ENCODE measurements at places on chromosomes 1 and 21.

DNA sequence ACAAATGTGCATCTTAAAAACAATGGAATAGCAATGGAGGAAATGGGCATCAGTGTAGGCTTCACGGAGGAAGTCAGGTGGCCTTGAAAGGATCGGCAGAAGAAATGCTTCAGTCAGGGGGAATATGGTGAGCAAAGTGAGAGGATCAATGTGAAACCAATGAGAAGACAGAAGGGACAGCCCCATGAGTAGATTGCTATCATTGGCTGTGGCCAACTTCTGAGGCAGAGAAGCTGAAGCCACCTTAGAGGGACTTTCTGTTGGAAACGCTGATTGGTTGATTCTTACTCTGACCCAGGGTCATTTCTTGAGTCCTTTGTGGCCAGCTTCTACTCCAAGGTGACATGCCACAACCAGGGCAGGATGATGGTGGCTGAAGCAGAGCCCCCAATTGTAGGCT, 130.7 kb upstream of the ZNF648 start:
- H3K27me3 ChIP-seq = no peaks in the 10 kb centered on the region
- H3K36me3 ChIP-seq = no peaks in the 10 kb centered on the region
- H3K4me3 ChIP-seq = no peak overlapping the region
- no peak overlapping the region for H3K27ac ChIP-seq
- peaks cover 11% of the 10 kb centered on the region for H3K4me1 ChIP-seq

DNA sequence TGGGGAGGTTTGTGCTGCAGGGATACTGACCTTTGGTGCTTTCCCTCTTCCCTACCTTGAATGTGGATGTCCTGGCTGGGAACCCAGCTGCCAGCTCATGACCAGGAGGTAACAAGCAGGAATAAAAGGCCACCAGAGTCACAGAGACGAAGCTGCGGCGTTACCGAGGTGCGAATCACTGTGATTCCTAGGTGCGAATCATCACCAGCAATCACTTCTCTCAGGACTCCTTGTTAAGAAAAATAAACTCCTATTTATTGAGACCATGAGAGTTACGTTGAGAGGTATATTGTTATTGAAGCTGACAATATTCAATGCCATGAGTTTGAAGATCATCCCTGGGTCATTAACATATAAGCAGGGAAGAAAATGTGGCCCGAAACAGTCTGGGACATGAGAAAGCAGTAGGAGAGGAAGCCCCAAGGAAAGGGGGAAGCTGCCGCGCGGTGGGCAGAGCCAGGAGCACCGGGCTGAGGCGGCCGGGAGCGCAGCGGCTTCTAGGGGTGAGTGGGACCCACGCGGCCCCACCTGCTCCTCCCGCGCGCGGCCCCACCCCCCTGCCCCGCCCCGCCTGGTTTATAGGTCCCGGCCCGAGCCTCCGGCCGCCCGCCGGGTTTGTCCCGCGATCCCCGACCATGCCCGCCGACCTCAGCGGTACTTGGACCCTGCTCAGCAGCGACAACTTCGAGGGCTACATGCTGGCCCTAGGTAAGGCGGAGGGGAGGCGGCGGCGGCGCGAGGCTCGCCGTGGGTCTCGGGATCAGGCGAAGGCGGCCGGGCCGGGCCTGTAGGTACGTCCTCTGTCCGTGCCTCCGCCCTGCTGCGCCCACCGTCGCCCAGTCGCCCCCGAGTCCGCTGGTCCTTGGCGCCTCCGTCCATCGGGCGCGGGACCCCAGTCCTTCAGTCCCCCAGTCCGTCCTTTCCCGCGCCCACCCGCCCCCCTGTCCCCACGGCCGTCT, at the start of gene RBP7:
TSS of gene RBP7 (plus strand) at position 605 of the 959 bp plus-strand sequence. CDS start at position 636, 31 bp downstream.
- H3K4me3 ChIP-seq = peak within 1 kb of the TSS; percentile 59
- no peaks in the 10 kb centered on the region for H3K4me1 ChIP-seq
- DNase-seq = peak; percentile 60
- H3K36me3 ChIP-seq = no peaks in the 10 kb centered on the region
- H3K27me3 ChIP-seq = peaks cover 66% of the 10 kb centered on the region

GRCh38 chr1:104874044-104874443, 1124.3 kb downstream of the AMY1C start:
- H3K27ac ChIP-seq = no peak overlapping the region
- no peaks in the 10 kb centered on the region for H3K27me3 ChIP-seq
- H3K36me3 ChIP-seq = no peaks in the 10 kb centered on the region
- no peak for DNase-seq

DNA sequence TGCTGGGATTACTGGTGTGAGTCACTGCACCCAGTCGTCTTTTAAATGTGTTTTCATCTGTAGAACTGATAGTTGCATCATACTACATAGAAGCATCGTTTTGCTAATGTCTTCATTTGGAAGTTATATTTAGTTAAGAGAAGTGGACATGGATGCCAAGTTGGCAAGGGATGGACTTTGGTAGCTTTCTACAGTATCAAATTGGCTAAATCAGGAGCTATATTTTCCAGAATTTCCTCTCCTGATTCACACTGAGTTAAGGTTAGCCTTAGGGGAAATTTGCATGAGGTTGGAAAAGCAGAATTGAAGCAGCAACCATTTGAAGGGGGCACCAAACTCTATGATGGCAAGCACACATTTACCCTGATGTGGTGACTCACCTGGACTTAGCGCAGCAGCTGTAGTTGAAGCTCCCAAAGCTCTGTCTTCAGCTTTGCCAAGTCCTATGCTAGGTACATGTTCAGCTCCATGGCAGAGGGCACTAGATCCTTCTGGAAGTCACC, 43.9 kb downstream of the DUSP10 start:
- H3K4me1 ChIP-seq = peaks cover 9% of the 10 kb centered on the region
- no peaks in the 10 kb centered on the region for H3K27me3 ChIP-seq
- H3K4me3 ChIP-seq = no peak overlapping the region

GRCh38 chr1:206992790-206993189, 22.5 kb upstream of the FCAMR start:
- no peak overlapping the region for H3K4me3 ChIP-seq
- no peak overlapping the region for H3K27ac ChIP-seq
- H3K4me1 ChIP-seq = peaks cover 5% of the 10 kb centered on the region

GRCh38 chr1:19087737-19088594, 122.1 kb downstream of the UBR4 start:
- DNase-seq = no peak
- no peak overlapping the region for H3K27ac ChIP-seq
- H3K36me3 ChIP-seq = peaks cover 5% of the 10 kb centered on the region
- no peaks in the 10 kb centered on the region for H3K27me3 ChIP-seq

GRCh38 chr1:1541956-1542765, 1.7 kb upstream of the TMEM240 start:
- no peak overlapping the region for H3K27ac ChIP-seq
- no peak overlapping the region for H3K4me3 ChIP-seq
- H3K4me1 ChIP-seq = peaks cover 5% of the 10 kb centered on the region
- no peaks in the 10 kb centered on the region for H3K27me3 ChIP-seq

DNA sequence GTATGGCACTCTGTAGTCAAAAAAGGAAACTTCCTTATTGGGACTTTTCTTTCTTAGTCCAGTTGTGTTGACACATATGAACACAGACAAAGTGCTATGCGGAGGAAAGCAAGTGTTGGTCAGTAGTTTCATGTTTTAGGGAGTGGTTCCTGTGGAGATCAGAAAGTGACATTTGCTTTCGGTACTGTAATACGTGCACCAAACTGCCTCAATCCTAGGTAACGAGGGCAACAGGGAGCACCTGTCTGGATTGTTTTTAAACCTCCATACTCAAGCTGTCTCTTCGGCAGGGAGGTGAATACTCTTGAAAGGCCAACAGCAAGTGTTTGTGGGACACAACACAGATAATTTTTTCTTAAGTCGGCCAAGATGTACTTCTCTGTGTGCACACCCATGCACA, 9.1 kb downstream of the RHOU start:
- no peak overlapping the region for H3K4me3 ChIP-seq
- H3K4me1 ChIP-seq = peaks cover 8% of the 10 kb centered on the region

GRCh38 chr1:31423418-31423947, 10.5 kb downstream of the SERINC2 start:
- no peak for DNase-seq
- no peak overlapping the region for H3K27ac ChIP-seq
- peaks cover 14% of the 10 kb centered on the region for H3K4me1 ChIP-seq
- no peaks in the 10 kb centered on the region for H3K27me3 ChIP-seq
- H3K36me3 ChIP-seq = no peaks in the 10 kb centered on the region
- no peak overlapping the region for H3K4me3 ChIP-seq

DNA sequence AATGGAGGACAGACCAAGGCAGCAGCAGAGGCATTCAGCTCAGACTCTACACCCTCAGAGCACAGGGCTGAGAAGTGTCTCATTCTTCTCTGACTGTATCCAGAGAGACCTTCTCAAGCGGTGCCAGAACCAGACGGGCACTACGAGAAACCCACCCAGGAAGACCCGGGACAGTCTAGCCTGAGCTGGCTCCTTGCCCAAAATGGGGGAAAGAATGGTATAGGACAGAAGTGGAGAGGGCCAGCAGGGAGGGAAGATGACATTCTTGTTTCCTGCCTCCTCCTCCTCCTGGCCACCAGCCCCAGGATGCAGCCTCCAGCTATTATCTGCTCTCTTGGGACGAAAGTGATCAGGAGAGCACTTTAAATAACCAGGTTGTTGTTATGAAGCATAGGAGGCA, 22.6 kb upstream of the PRELP start:
- no peaks in the 10 kb centered on the region for H3K27me3 ChIP-seq
- no peak for DNase-seq
- peaks cover under 1% of the 10 kb centered on the region for H3K36me3 ChIP-seq
- no peak overlapping the region for H3K27ac ChIP-seq

All from neural progenitor cell (in vitro differentiated cells).